ENCODE measurements at places on chromosomes 4 and X.

DNA sequence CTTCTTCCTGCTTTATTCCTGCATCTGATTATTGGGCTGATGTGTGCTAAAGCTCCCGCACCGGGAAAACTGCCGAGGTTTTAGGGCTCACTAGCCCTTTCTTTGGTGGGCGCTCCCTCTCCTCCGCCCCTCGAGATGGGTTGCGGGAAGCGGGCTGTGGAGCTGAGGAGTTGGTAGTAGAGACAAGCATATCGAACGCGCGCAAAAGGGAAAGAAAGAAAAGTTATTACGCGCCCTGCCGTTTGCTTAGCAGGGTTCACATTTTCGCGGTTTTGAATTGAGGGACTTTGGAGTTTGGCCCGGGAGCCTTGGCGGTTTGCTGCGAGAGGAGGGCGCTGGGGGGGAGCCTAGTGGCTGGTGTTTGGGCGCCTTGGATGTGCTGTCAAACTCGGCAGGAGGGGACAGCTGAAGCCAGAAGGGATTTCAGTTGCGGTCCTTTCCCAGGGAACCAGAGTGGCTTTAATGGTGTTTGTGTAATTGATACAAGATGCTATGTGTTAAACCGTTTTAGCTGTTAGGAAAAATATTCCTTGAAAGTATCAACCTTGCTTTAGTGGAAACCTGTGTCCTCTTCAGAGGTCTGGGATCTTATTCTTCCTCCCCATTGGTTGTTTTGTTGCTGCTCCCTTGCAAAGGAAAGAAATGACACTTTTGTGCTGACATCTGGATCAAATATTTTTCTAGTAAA is 1.1 kb downstream of the GAB1 start:
- no peak for DNase-seq

- DNase-seq: no peak
Observed at GRCh38 chr4:87843936-87844335, 11.2 kb downstream of the MEPE start.

DNA sequence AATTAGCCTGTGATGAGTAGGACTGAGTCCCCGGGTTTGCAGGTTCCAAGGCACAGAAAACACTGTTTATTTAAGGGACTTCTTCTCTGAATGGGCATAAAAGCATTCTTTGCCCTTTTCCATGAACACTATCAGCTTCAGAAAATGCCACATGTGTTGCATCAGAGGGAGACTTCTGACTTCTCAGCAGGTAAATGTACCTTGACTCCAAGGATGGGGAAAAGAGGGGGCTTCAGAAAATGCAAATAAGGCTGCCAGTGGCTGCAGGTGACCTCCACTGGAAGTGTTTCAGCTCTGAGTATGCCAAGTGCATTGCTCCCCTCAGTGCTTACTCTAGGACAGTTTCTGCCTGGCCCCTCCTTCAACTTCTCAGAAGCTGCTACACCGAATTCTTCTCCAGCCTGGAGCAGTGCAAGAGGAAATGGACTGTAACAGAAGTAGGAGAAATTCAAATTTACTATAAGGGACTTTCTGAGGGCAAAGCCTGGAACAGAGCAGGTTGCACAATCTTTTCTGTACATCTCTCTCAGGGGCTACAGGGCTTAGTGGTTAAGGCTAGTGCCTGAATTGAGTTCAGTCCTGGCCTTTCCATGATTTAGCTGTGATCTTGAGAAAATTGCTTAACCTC is 233.2 kb downstream of the PTTG2 start:
- no peak for DNase-seq

DNA sequence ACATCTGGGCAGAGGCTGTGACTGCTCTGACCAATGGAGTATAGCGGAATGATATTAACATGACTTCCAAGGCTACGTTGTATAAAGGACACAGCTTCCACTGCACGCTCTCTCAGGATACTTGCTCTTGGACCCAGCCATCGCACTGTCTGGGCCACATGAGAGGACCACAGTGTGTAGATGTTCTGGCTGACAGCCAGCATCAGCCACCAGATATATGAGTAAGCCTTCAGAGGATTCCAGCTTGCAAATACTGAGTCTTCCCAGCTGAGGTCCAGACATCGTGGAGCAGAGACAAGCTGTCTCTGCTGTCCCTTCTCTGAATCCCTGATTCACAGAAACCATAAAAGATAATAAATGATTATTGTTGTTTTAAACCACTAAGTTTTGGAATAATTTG is 146.8 kb upstream of the USP9X start:
- DNase-seq: no peak

- no peak for DNase-seq
Observed at GRCh38 chrX:118569676-118570075, 74.1 kb downstream of the DOCK11 start.

DNA sequence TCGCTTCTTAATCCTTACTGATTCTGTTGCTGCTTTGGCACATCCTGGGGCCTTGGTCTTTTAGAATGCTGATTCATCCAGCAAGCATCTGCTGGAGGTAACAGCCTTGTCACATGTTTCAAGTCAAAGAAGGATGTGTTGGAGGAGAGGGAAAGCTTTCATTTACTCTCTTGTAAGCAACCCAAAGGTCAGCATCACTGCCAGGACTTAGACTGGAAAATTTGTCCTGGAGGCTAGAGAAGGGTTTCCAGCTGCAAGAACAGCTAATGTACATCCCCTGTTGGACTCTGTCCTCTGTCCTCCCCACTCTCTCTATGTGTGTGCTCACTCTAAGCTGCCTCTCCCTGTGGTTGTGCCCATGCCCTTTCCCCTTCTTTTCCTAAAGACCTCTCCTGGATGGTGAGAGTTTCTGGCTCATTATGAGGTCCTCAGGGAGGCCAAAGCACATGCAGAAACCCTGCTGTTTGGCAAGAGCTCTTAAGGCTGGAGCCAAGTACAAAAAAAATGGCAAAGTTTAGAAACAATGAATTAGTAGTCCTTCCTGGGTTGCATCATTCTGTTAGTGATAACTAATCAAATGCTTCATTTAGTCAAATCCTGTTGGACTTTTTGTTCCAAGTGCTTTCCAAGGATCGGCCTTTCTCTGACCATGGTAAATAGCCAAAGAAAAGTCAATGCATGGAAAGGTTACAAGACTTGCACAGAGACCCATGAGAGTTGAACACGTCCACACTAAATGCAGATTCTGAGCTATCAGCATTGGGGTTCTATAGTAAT is 13.4 kb upstream of the SRPX start:
- no peak for DNase-seq

DNA sequence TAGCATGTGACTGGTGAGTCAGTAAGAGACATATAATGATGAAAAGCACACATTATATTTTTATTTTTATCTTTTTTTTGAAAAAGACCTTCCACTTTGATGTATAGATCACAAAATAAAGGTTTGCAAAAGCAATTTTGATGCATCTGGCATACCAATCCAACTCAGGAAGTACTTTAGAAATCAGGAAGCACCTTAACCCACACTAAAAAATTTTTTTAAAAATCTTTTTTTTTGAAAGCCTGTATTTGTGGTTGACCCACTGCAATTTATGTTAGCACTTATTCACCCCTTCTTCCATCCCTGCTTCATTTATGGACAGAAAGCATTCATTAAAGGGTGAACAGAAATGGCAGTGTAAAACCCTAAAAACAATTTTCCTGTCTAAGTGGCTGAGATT is 16.6 kb downstream of the TMEM255A start:
- no peak for DNase-seq

Measured in stimulated activated CD4-positive, alpha-beta T cell treated with anti-CD3 and anti-CD28 coated beads, Interleukin-4, amount 100 ng/mL, for 4 hours (primary cell).